ENCODE measurements at places on chromosomes 7 and 10. TPM values are rescaled to one million over a fixed set of nuclear protein-coding genes. Genes with fewer than 3 reads are reported as not detected.

GRCh38 chr7:80140388-80140787 is 5.8 kb downstream of the GNAI1 start:
- no peaks in the 10 kb centered on the region for H3K36me3 ChIP-seq
- no peak overlapping the region for H3K27ac ChIP-seq
- H3K27me3 ChIP-seq, result no peaks in the 10 kb centered on the region
- peaks cover 14% of the 10 kb centered on the region for H3K4me1 ChIP-seq
- H3K4me3 ChIP-seq, result no peak overlapping the region

GRCh38 chr10:28072573-28072972 is 73.7 kb upstream of the ODAD2 start:
- DNase-seq, result no peak
- H3K36me3 ChIP-seq, result no peaks in the 10 kb centered on the region
- no peak overlapping the region for H3K27ac ChIP-seq
- H3K4me1 ChIP-seq, result no peaks in the 10 kb centered on the region

GRCh38 chr10:74523199-74523598 is 303.2 kb upstream of the KAT6B start:
- H3K36me3 ChIP-seq, result no peaks in the 10 kb centered on the region
- no peak for DNase-seq
- H3K4me3 ChIP-seq, result no peak overlapping the region
- no peaks in the 10 kb centered on the region for H3K4me1 ChIP-seq
- no peak overlapping the region for H3K27ac ChIP-seq

DNA sequence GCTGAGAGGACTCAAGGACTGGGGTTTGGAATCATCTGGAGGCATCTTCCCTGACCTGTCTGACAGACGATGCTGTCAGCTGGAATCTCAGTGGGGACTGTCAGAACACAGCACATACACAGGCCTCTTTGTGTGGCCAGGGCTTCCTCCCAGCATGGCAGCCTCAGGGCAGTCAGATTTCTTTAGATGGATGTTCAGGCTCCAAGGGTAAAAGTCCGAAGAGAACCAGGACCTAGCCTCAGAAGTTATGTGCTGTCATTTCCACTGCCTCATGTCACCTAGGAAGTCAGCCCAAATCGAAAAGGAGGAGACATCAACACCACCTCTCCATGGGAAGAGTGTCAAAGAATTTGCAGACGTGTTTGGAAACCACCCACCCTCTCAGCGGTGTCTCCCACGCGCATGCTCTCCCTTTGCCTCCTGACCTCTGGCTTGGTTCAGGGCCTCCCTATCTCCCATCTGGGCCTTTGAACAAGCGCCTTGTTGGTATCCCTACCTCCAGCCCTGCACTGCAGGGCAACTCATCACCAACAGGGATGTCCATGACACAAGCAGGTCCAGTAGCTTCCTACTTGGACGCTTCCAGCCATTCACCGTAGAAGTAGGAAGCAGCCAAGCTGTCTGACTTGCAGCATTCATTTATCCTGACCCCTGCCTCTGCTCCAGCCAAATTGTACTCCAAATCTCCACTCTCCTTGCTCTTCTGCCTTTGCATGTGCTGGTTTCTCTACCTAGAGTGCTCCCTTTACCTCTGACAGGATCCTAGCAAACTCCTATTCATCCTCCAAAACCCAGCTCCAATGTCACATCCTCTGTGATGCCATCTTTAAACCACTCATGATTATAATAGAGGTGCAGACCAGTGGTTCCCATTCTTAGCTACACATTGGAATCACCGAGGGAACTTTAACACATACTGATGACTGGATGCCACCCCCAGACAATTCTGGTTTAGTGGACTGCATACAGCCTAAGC is 121.6 kb downstream of the OAT start:
- no peaks in the 10 kb centered on the region for H3K27me3 ChIP-seq
- H3K4me1 ChIP-seq, result no peaks in the 10 kb centered on the region
- H3K4me3 ChIP-seq, result no peak overlapping the region

GRCh38 chr10:29470843-29471543 is 163.8 kb downstream of the SVIL start:
- no peaks in the 10 kb centered on the region for H3K27me3 ChIP-seq
- no peak for DNase-seq
- H3K4me1 ChIP-seq, result no peaks in the 10 kb centered on the region
- no peak overlapping the region for H3K27ac ChIP-seq

- no peak overlapping the region for H3K4me3 ChIP-seq
- H3K4me1 ChIP-seq, result no peaks in the 10 kb centered on the region
- no peak for DNase-seq
- H3K36me3 ChIP-seq, result no peaks in the 10 kb centered on the region
These were observed 138.2 kb downstream of the C10orf105 start for GRCh38 chr10:71581376-71581775.

DNA sequence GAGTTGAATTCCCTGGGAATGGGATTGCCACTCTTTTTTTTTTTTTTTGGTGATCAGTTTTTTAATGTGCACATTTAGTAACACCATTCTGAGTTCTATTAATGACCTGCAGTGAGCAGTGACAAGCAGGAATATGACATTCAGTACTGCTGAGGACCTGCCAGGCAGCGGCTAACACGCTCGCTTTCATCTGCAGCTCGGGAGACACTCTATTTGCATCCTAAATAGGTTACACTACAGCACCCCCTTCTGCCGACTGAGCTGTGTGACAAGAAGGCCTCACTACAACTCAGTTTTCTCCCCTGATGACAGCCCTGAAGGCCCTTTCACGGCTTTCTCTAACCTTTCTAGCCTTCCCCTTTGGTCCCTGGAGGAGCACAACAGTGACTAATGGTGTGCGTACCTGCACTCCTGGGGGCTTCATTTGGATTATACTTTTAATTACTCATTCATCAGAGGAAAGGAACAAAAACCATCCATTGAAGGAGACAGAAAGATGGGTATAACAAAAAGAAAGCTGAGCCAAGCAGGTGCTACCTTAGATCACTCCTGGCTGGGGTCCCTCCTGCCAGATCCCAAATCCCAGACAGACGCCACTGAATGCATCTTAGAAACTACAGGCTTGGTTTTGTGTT is 872.4 kb downstream of the LRMDA start:
- DNase-seq, result peak; percentile 79
- no peak overlapping the region for H3K4me3 ChIP-seq
- peaks cover 23% of the 10 kb centered on the region for H3K4me1 ChIP-seq

GRCh38 chr7:1227814-1228544 is 4.7 kb upstream of the UNCX start:
- H3K27ac ChIP-seq, result no peak overlapping the region
- H3K4me1 ChIP-seq, result no peaks in the 10 kb centered on the region
- peaks cover 82% of the 10 kb centered on the region for H3K27me3 ChIP-seq
- H3K36me3 ChIP-seq, result no peaks in the 10 kb centered on the region
- H3K4me3 ChIP-seq, result no peak overlapping the region

- no peaks in the 10 kb centered on the region for H3K36me3 ChIP-seq
- no peak overlapping the region for H3K4me3 ChIP-seq
- no peak for DNase-seq
- H3K4me1 ChIP-seq, result peaks cover 18% of the 10 kb centered on the region
- H3K27ac ChIP-seq, result no peak overlapping the region
These were observed 176.1 kb downstream of the DIP2C start for GRCh38 chr10:513393-513792.

GRCh38 chr7:5050676-5051075 is 5.0 kb downstream of the RBAK start:
- H3K27me3 ChIP-seq, result no peaks in the 10 kb centered on the region
- peaks cover 4% of the 10 kb centered on the region for H3K4me1 ChIP-seq

DNA sequence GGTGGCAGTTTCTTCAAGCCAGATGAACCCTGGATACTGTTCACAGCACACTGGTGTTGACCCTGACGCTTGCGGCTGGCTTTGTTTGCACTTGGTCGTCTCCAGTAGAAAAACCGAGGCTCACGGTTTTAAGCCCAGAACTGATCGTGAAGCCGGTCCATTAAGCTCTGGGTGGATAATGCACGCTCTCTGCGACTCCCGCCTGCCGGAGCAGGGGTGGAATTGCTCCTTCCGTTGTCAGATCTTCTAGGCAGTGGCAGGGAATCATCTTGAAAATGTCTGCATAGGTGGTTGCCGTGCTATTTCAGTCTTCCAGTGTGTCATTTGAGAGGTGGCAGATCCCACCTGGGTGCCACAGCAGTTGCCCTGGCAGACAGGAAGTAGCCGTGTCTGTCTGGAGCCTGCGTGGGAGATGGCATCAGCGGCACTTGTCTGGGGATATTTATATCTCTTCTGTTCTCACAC is 35.9 kb upstream of the AP5Z1 start:
- peak; percentile 63 for DNase-seq
- H3K36me3 ChIP-seq, result peaks cover 10% of the 10 kb centered on the region
- no peaks in the 10 kb centered on the region for H3K27me3 ChIP-seq
- no peak overlapping the region for H3K4me3 ChIP-seq

DNA sequence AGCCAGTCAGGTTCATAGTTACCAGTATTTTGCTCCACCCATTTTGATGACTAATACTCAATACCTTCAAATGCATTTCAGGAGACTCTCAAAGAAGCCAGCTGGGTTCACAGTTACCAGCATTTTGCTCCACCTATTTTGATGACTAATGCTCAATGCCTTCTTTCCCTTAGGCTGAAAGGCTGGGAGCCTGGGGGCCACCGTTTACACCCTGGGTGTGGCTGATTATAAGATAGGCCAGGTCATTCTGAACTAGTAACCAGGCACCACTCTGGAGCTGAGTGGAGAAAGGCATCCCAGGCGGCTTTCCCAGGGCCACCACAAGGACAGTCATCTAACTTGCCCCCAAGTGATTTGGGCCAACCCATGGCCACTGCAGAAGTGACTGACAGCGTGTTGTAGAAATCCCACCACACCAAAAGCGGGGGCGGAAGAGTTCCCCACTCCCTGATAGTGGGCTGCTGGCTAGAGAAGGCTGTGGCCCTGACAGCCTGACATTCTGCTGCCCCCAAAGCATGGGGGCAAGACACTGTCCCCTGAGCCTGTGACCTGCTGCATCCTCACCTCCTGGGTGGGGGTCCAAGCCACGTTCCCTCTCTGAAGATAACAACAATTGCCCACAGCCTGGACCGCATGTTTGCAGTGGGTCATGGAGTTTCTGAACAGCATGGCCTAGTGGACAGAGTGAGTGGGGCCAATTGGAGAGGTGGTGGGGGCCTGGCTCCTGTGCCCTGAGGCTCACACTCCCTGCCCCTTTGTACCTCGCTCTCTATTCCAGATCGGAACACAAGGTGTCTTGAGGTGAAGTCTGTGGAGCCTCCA is 23.0 kb upstream of the ZNF488 start:
- no peaks in the 10 kb centered on the region for H3K36me3 ChIP-seq
- no peaks in the 10 kb centered on the region for H3K27me3 ChIP-seq
- DNase-seq, result no peak
- H3K4me1 ChIP-seq, result no peaks in the 10 kb centered on the region
- no peak overlapping the region for H3K27ac ChIP-seq

DNA sequence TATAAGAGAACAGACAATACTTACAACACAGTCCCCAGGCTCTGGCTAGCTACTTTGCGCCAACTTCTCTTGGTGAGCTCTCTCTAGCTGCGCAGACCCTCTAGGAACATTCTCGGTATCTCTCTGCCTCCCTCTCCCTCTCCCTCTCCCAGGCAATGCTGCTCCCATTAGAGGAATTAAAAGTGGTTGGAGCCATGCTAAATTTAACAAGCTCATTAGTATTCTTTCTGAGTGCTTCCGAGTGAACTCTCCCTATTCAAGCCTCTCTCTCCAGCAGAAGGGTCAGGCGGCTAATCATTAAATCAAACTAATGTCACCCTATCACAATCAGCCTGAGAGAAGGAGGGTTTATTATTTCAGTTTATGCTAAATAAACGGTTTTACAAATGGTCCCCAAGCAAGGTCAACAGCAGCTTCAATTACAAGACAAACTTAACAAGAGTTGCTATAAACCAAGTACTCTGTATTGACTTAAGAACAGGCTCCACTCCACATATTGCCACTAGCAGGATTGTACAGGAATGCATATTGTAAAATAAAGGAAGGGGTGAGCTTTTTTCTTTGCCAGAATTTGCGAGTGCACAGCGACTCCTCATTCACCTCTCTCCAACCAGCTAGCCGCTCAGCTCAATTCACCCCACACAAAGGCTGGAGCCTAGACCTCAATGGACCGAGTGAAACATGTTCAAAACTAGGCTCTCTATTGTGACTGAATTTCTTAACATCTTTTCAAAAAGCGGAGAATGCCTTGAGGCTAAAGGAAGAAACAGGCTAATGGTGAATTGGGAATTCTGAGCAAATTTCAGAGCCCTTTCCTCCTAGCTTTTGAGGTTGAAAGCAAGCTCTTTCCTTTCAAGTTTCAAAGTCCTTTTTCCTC is 84.4 kb downstream of the GLI3 start:
- H3K27me3 ChIP-seq, result no peaks in the 10 kb centered on the region
- peak overlapping the region; percentile 61 for H3K27ac ChIP-seq
- no peaks in the 10 kb centered on the region for H3K36me3 ChIP-seq
- peaks cover 59% of the 10 kb centered on the region for H3K4me1 ChIP-seq
- no peak overlapping the region for H3K4me3 ChIP-seq

- no peaks in the 10 kb centered on the region for H3K36me3 ChIP-seq
- no peak overlapping the region for H3K4me3 ChIP-seq
- H3K4me1 ChIP-seq, result no peaks in the 10 kb centered on the region
- H3K27ac ChIP-seq, result no peak overlapping the region
- DNase-seq, result no peak
These were observed 136.9 kb downstream of the SNX10 start for GRCh38 chr7:26428571-26428970.

DNA sequence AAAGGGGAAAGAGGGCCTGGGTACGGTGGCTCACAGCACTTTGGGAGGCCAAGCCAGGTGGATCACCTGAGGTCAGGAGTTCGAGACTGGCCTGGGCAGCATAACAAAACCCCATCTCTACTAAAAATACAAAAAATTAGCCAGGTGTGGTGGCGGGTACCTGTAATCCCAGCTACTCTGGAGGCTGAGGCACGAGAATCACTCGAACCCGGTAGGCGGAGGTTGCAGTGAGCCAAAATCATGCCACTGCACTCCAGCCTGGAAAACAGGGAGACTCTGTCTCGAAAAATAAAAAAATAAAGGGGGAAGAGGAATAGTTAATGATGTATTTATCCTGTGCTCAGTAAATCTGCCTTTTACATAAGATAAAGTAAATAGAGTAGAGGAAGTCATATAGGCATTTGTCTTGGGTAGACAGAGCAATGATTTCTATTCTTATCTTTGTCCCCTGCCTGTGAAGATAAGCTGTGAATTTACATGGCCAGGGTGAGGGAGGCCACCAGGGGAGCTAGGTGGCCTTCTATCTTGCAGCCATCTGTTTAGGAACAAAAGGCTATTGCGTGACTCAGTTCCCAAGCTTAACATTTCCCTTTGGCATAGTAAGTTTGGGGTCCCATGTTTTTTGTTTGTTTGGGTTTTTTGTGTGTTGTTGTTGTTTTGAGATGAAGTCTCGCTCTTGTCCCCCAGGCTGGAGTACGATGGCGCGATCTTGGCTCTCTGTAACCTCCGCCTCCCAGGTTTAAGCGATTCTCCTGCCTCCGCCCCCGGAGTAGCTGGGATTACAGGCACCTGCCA is 73.2 kb upstream of the GTF2I start:
- H3K27me3 ChIP-seq, result no peaks in the 10 kb centered on the region
- no peak for DNase-seq
- H3K27ac ChIP-seq, result peak overlapping the region; percentile 95
- H3K4me1 ChIP-seq, result peaks cover 70% of the 10 kb centered on the region
- H3K36me3 ChIP-seq, result no peaks in the 10 kb centered on the region

PAX4 gene
- not detected for total RNA-seq

HOXA10 gene
- not detected for total RNA-seq

ELFN1 gene
- total RNA-seq, result 0.40 TPM

FAM170B gene
- not detected for total RNA-seq

KCP gene
- 0.54 TPM for total RNA-seq

CPXM2 gene
- total RNA-seq, result 9.0 TPM

CCL26 gene
- not detected for total RNA-seq

MORN4 gene
- total RNA-seq, result 8.2 TPM
